ENCODE measurements at places on chromosomes 1 and 21. TPM values are rescaled to one million over a fixed set of nuclear protein-coding genes. Genes with fewer than 3 reads are reported as not detected.

Gene ARMH1
- not detected for total RNA-seq

Gene LRRC3
- 3.0 TPM for total RNA-seq

Gene GJA4
- total RNA-seq: not detected

Gene TMEM269
- not detected for total RNA-seq

Gene CD48
- not detected for total RNA-seq

Gene NUF2
- total RNA-seq: 59.9 TPM

Gene PERM1
- not detected for total RNA-seq

DNA sequence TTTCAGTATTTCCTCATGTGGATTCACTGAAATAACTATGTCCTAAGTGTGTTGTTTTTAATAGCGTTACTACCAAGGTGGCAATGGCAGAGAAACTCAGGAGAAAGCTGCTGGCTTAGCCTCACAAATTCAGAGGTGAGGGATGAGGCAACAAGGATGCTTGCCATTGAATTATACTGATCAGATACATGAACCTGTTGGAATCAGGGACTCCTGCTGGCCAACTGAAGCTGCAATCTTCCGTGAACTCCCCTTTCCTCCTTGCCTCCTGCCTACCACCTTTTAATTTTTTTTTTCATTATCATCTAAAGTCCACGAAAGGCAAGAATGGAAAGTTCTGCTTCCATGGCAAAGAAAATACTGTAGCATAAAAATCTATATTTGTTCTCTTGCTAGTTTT, 254.7 kb downstream of the NFIA start:
- DNase-seq: no peak
- no peaks in the 10 kb centered on the region for H3K36me3 ChIP-seq
- H3K27ac ChIP-seq: no peak overlapping the region
- no peak overlapping the region for H3K4me3 ChIP-seq
- H3K27me3 ChIP-seq: no peaks in the 10 kb centered on the region

DNA sequence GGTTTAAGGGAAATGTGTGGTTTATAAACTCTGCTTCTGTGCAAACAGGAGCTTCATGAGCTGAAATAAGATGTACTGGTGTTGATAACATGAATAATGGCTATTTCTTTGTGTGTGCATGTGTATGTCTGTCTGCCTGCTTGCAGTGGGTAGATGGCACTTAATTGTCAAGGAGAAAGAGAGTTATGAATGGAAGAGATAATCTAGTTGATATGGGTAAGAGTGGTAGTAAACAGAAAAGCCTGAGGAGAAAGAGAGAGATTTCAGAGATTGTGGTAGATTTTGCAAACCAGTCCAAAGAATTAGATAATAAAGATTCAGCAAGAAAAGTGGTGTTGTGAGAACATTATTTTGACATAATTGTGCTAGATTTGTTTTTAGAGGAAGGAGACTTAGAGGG, 7.7 kb downstream of the SUCO start:
- no peak overlapping the region for H3K27ac ChIP-seq
- H3K27me3 ChIP-seq: no peaks in the 10 kb centered on the region
- 0 out of 2 replicates have a peak, but pooled peaks cover 3% of the 10 kb centered on the region for H3K4me1 ChIP-seq
- H3K4me3 ChIP-seq: no peak overlapping the region
- no peak for DNase-seq

- no peak overlapping the region for H3K4me3 ChIP-seq
- peak overlapping the region; percentile 34 for H3K27ac ChIP-seq
- H3K27me3 ChIP-seq: no peaks in the 10 kb centered on the region
- H3K36me3 ChIP-seq: peaks cover 23% of the 10 kb centered on the region
These were observed 76.9 kb downstream of the MRPL37 start for GRCh38 chr1:54276617-54277450.

DNA sequence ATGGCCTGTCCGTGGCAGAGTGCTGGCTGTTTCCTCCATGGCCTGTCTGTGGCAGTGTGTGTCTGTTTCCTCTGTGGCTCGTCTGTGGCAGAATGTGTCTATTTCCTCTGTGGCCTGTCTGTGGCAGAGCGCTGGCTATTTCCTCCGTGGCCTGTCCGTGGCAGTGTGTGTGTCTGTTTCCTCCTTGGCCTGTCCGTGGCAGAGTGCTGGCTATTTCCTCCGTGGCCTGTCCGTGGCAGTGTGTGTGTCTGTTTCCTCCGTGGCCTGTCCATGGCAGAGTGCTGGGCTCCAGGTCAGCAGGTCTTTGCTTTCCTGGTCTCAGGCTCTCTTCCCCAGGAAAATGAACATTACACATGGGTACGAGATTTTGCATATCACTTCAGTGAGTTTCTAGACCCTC, 138.4 kb upstream of the IPO9 start:
- H3K4me3 ChIP-seq: no peak overlapping the region
- no peaks in the 10 kb centered on the region for H3K27me3 ChIP-seq
- no peak overlapping the region for H3K27ac ChIP-seq
- H3K4me1 ChIP-seq: peaks cover 7% of the 10 kb centered on the region

GRCh38 chr1:239387304-239388158, 1.2 kb downstream of the CHRM3 start:
- H3K4me1 ChIP-seq: no peaks in the 10 kb centered on the region
- H3K4me3 ChIP-seq: no peak overlapping the region

- 0 out of 2 replicates have a peak, but pooled peaks cover 5% of the 10 kb centered on the region for H3K4me1 ChIP-seq
- no peak for DNase-seq
- H3K36me3 ChIP-seq: no peaks in the 10 kb centered on the region
- no peaks in the 10 kb centered on the region for H3K27me3 ChIP-seq
- no peak overlapping the region for H3K4me3 ChIP-seq
These were observed 86.8 kb downstream of the TIAM1 start for GRCh38 chr21:31257265-31257664.

DNA sequence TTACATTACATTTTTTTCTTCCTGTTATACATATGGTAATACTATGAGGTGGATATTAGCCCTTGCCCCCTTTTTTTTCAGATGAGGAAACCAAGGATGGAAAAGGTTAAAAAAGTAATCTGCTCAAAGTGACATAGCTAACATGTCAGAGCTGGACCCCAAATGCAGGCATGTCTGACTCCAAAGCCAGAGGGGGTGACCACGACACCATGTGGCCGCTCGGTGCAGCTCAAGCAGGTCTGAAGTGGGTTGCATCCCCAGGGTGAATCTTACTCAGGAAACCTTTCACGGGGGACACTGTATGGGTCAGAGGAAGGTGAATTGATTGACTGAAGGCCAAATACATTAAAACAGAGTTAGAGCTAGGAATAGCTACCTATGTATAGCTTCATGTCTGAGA, 34.8 kb downstream of the CD34 start:
- no peaks in the 10 kb centered on the region for H3K27me3 ChIP-seq
- no peak overlapping the region for H3K27ac ChIP-seq
- no peak overlapping the region for H3K4me3 ChIP-seq
- no peak for DNase-seq

GRCh38 chr1:181149326-181150125, 61.0 kb downstream of the IER5 start:
- peaks cover 11% of the 10 kb centered on the region for H3K4me1 ChIP-seq
- H3K27me3 ChIP-seq: no peaks in the 10 kb centered on the region
- no peak overlapping the region for H3K27ac ChIP-seq
- DNase-seq: no peak

DNA sequence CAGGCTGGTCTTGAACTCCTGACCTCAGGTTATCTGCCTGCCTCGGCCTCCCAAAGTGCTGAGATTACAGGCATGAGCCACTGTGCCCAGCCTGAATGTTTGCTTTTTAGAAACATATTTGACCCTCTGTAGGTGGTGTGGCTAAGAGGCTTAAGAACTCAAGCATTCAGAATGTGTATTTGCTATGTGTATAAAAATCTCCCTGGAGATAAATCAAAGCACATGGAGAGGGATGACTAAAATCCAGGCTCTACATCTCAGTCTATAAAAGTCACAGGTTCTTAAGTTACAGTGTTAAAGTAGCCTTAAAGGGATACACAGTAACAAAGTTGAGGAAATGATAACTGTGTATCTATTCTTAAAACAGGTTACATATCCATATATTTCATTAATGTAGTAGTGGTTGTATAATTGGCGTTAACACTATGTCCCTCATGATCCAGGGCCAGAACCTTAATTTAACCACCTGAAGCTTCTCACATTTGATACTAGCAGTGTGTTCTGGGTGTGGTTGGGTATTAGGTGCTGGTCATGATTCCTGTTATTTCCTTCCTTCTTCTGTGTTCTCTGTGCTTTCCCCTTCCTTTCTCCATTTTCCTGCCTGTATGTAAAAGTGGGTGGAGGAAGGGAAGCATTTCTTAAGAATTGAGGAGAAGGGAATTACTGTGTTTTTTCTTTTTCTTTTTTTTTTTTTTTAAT, 16.2 kb downstream of the GIPC2 start:
- no peak overlapping the region for H3K4me3 ChIP-seq
- H3K4me1 ChIP-seq: peaks cover 14% of the 10 kb centered on the region
- H3K27me3 ChIP-seq: no peaks in the 10 kb centered on the region
- peak; percentile 36 for DNase-seq
- H3K27ac ChIP-seq: peak overlapping the region; percentile 41
- H3K36me3 ChIP-seq: no peaks in the 10 kb centered on the region

DNA sequence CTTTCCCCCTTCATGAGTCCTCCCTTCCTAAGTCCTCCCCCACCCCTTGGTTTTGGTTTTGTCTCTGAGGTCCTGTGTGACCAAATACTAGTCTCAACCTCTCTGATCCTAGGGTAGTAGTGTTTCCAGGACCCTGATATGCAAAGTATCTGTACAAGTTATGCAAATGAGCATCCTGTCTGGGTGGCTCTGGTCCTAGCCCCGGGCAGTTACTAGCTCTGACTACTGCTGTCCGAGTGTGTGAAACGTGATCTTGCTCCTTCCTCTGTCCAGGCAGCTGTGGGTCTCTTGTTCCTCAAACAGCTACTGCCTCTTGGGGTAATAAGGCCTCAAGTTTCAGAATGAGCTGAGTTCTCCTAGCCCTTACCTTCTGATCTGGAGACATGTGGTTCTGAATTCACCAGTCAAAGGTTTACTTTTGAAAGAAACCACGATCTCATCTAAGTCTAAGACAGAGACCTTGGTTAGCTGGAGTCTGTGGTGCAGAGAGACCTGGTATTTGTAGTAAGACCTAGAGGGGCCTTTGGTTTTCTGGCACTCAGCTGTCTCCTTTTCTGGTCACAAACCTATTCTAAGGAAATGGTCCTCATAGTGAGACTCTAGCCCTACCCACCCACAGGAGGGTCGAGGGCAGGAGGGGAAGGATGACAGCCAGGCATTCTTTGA, 31.0 kb upstream of the IL19 start:
- H3K27ac ChIP-seq: no peak overlapping the region
- peaks cover 14% of the 10 kb centered on the region for H3K4me1 ChIP-seq
- H3K4me3 ChIP-seq: no peak overlapping the region
- H3K27me3 ChIP-seq: no peaks in the 10 kb centered on the region

- H3K27me3 ChIP-seq: no peaks in the 10 kb centered on the region
- no peak for DNase-seq
- no peak overlapping the region for H3K4me3 ChIP-seq
- no peak overlapping the region for H3K27ac ChIP-seq
These were observed 26.2 kb downstream of the RNF187 start for GRCh38 chr1:228513236-228513900.

DNA sequence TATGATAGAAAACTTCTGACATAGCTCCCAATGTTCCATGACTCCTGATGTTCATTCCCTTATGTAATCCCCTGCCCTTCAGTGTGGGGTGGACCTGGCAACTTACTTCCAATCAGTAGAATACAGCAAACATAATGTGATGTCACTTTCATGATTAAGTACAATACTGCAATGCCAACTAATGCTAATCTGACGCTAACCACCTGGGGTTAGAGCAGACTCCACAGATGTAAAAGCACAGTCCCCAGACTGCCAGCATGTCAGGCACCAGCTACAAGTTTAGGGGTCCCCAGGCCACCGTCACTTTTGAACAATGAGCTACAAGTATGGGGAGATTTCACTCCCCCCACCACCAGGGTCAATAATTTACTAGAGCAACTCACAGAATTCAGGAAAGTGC, 32.3 kb upstream of the FBXO28 start:
- DNase-seq: no peak
- no peak overlapping the region for H3K4me3 ChIP-seq
- peaks cover 34% of the 10 kb centered on the region for H3K4me1 ChIP-seq
- H3K27me3 ChIP-seq: no peaks in the 10 kb centered on the region

DNA sequence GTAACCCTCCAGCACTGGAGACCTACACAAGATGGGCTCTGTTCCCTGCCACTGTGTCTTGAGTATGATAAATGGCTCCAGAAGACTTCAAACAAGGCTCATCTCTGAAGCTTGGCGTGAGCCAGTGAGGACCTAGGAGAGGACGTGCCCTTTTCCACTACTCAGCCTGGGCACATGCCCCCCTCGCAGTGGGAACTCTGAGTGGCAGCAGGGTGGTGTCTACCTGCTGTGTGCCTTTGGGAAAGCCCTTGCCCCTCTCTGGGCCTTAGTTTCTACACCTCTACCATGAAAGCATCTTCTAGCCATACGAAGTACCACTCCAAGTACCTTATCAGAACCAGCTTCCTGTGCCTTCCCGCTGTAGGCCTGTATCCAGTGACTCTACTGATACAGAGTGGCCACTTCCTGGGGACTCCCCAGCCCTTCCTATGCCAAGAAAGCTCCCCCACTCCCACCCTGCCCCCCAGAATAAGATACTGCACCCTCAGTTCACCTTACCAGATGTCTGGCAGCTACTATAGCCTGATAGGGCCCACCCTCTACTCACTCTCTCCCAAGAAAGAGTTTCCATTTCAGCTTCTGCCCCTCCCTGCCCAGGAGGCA, 3.1 kb upstream of the MOB3C start:
- H3K4me1 ChIP-seq: peaks cover 15% of the 10 kb centered on the region
- no peak overlapping the region for H3K27ac ChIP-seq
- DNase-seq: no peak
- H3K4me3 ChIP-seq: no peak overlapping the region
- H3K27me3 ChIP-seq: no peaks in the 10 kb centered on the region
- H3K36me3 ChIP-seq: peaks cover 2% of the 10 kb centered on the region

- H3K4me3 ChIP-seq: peak overlapping the region; percentile 96
- H3K27ac ChIP-seq: peak overlapping the region; percentile 52
- H3K27me3 ChIP-seq: no peaks in the 10 kb centered on the region
These were observed 1.3 kb downstream of the AHDC1 start for GRCh38 chr1:27602462-27603308.

GRCh38 chr1:85343612-85344255, 67.3 kb upstream of the BCL10 start:
- no peaks in the 10 kb centered on the region for H3K27me3 ChIP-seq
- H3K27ac ChIP-seq: peak overlapping the region; percentile 75
- H3K4me1 ChIP-seq: peaks cover 54% of the 10 kb centered on the region

DNA sequence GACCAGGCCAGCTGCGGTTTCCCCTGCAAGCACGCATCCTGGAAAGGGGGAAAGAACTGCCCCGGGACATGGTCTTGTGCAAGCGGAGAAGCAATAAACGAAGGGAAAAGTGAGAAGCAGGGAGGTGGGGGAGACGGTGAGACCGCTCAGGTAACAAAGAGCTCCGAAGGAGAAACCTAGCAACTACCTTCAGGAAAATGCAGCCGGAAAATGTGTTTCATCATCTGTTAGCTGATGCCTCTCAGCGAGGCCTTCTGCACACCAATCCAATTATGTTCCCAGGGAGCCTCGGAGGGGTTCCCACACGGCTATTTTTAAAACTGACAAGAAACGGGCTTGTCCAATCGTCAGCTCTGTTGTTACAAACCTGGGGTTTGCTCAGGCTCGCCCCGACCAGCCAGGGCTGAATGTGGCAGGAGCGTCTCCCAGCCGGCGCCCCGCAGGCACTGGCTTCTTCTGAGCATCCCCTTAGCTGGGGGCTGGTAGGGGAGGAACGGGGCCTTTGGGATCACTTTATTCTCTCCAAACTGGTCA, 3.4 kb downstream of the RIPK4 start:
- no peak overlapping the region for H3K27ac ChIP-seq
- H3K36me3 ChIP-seq: no peaks in the 10 kb centered on the region
- DNase-seq: no peak
- H3K4me1 ChIP-seq: peaks cover 51% of the 10 kb centered on the region
- no peak overlapping the region for H3K4me3 ChIP-seq

- H3K4me3 ChIP-seq: no peak overlapping the region
- no peak for DNase-seq
- H3K4me1 ChIP-seq: peaks cover 15% of the 10 kb centered on the region
- no peaks in the 10 kb centered on the region for H3K27me3 ChIP-seq
These were observed 28.1 kb upstream of the COL6A2 start for GRCh38 chr21:46069719-46070279.
